ENCODE measurements at places on chromosomes 3 and 15.

DNA sequence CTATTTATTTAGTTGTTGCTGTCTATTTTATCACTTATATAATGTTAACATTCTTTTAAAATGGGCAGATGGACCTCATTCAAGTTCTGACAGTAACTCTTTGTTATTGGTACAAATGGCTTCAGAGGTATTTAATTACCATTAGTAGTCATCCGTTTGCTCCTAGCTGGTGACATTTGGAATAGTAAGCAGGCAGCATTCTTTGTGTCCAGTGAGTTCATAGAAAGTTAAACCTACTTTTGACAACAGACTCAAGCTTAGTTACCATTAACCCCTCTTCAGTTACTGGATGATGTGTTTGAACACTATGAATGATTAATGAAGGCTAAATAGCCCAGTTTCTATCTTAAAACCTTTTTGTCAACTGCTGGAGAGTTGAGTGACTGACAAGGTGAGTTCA, 500.7 kb upstream of the ATP11B start:
- no peak for DNase-seq

DNA sequence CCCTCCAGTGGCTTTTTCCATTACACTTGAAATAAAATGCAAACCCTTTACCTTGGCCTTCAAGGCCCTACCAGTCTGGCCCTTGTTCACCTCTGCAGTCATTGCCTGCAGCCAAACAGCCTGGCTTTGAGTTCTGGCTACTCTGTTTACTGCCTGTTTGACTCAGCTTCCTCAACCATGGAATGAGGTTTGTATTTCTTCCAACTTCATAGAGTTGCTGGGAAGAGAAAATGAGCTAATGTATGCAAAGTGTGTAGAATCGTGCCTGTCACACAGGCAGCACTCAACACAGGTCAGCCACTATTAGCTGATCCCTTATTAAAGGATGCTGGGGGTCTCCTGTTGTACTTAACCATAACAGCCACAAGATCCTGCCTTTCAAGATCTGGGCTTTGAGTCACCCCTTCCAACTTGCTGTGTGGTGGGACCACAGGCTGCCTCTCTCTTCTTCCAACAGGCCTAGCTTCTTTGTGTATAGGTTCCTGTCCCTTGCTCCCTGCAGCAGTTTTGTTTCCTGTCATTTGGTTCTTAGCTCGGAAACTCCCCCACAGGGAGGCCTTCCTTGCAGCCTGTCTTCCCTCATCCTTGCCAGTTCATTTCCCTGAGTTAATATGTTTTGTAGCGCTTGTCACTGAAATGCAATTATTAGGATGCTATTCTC, 6.4 kb downstream of the MED12L start:
- no peak for DNase-seq

- no peak for DNase-seq
These were observed 88.9 kb downstream of the CLSTN2 start for GRCh38 chr3:140023616-140024530.

GRCh38 chr3:193240850-193241706, at the start of gene PLAAT1:
PLAAT1 (plus strand) TSS chr3:193241222; CDS start chr3:193255651, 14,429 bp downstream.
- peak; percentile 72 for DNase-seq

GRCh38 chr3:46462111-46462510, 2.6 kb downstream of the LTF start:
- no peak for DNase-seq

- no peak for DNase-seq
These were observed 45.4 kb downstream of the MAP6D1 start for GRCh38 chr3:183779896-183780465.

DNA sequence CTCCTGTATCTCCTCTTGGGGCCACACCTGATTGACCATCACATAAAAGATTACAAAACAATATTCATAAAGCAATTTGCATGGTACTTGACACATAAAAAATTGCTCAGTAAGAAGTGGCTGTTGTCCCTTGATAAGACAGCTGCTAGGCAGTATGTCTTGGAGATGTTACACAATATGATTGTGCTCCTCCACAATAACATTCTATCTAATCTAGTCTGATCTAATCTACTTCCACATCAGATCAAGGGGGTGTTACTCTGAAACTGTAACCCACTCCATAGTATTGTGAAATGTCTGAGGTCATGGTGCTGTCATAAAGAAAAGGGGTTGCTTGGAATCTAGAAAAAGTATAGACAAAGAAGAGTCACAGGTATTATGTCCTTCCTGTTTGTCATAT, 23.4 kb upstream of the AQP9 start:
- no peak for DNase-seq

GRCh38 chr3:68239542-68239941, 585.1 kb upstream of the SUCLG2 start:
- no peak for DNase-seq

Data from endothelial cell (in vitro differentiated cells).